Activated CD4-positive, alpha-beta T cell treated with anti-CD3 and anti-CD28 coated beads, Interleukin-2, amount 10 ng/mL, durations not matched to agents 7 days and 5 days (primary cell): ENCODE measurements at places on chromosomes 1 and 21. TPM values are rescaled to one million over a fixed set of nuclear protein-coding genes. Genes with fewer than 3 reads are reported as not detected.

The CHAF1B gene
- total RNA-seq, result 25.3 TPM

The VSIG8 gene
- not detected for total RNA-seq

The KRTAP10-8 gene
- total RNA-seq, result not detected

The PIK3CD gene
- total RNA-seq, result 242 TPM

The MYBPH gene
- total RNA-seq, result not detected

The AVPR1B gene
- not detected for total RNA-seq

DNA sequence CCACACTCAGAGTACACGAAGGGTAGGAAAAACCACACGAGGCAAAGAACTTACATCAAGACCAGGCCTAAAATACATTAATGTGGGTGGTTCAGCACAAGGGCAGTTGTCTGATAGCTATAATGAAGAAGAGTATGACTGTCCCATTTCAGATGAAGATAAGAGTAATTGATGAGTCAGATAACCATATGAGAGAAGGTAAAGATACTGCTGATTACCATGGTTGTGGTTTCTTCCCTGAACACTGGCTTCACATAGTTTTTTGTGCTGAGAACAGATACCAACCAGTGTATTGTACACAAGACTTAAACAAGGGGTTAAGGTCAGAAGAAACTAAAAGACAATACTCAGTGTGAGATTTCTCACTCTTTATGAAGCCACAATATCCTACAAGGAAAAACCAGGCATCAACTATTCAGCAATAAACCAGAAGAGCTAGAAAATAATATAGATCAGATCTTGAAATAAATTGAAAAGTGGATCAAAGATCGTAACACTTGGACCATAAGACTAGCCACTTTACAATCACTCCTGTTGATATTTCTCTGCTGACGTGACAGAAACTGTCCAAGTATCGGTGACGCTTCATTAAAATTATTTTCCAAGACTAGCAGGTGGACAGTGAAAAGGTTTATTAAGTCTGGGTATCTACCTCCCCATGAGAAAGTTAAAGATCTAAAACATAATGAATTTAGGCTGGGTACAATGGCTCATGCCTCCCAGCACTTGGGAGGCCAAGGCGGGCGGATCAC, 28.6 kb downstream of the PUM1 start:
- peaks cover 32% of the 10 kb centered on the region for H3K4me1 ChIP-seq
- no peak for DNase-seq
- peaks cover 31% of the 10 kb centered on the region for H3K36me3 ChIP-seq
- no peak overlapping the region for H3K27ac ChIP-seq
- no peak overlapping the region for H3K4me3 ChIP-seq
- no peaks in the 10 kb centered on the region for H3K27me3 ChIP-seq

- no peak overlapping the region for H3K27ac ChIP-seq
- peaks cover 27% of the 10 kb centered on the region for H3K27me3 ChIP-seq
- H3K4me3 ChIP-seq, result no peak overlapping the region
- H3K4me1 ChIP-seq, result peaks cover 10% of the 10 kb centered on the region
- H3K36me3 ChIP-seq, result no peaks in the 10 kb centered on the region
- no peak for DNase-seq
These were observed 3.7 kb downstream of the KCNA2 start for GRCh38 chr1:110602466-110602865.

DNA sequence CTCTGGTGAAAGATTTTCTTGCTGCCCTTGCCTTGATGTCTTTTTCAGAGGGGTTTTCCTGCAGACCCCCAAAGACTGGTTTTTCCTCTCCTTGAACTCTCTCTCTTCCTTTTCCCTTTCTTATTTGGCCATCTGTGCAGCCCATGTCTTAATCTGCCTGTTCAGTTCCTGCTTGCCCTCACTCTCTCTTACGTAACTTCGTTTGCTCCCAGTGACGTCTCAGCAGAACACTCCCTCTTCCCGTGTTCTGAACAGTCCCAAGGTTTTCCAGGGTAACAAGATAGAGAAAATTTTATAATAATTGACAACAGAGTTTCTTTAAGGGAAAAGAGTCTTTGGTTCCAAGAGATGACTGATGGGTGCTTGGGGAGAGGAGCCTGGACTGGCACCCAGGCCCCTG, 109.1 kb upstream of the LMO4 start:
- H3K36me3 ChIP-seq, result no peaks in the 10 kb centered on the region
- no peaks in the 10 kb centered on the region for H3K4me1 ChIP-seq
- no peak overlapping the region for H3K27ac ChIP-seq
- no peak overlapping the region for H3K4me3 ChIP-seq
- no peaks in the 10 kb centered on the region for H3K27me3 ChIP-seq

- H3K27ac ChIP-seq, result no peak overlapping the region
- no peaks in the 10 kb centered on the region for H3K4me1 ChIP-seq
- H3K27me3 ChIP-seq, result no peaks in the 10 kb centered on the region
- no peaks in the 10 kb centered on the region for H3K36me3 ChIP-seq
- no peak overlapping the region for H3K4me3 ChIP-seq
- no peak for DNase-seq
These were observed 242.6 kb upstream of the CXADR start for GRCh38 chr21:17270229-17270628.

GRCh38 chr1:183019139-183019740, 4.0 kb upstream of the LAMC1 start:
- H3K36me3 ChIP-seq, result no peaks in the 10 kb centered on the region
- DNase-seq, result no peak
- peaks cover 52% of the 10 kb centered on the region for H3K27me3 ChIP-seq
- H3K4me3 ChIP-seq, result no peak overlapping the region
- peaks cover 11% of the 10 kb centered on the region for H3K4me1 ChIP-seq
- H3K27ac ChIP-seq, result no peak overlapping the region

DNA sequence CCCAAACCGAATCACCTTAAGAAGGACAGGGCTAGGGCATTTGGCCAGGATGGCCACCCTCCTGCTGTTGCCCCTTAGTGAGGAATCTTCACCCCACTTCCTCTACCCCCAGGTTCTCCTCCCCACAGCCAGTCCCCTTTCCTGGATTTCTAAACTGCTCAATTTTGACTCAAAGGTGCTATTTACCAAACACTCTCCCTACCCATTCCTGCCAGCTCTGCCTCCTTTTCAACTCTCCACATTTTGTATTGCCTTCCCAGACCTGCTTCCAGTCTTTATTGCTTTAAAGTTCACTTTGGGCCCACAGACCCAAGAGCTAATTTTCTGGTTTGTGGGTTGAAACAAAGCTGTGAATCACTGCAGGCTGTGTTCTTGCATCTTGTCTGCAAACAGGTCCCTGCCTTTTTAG, 3.6 kb downstream of the BTG2 start:
- no peaks in the 10 kb centered on the region for H3K27me3 ChIP-seq
- DNase-seq, result no peak
- H3K4me3 ChIP-seq, result peak overlapping the region; percentile 96
- H3K27ac ChIP-seq, result peak overlapping the region; percentile 65

- no peak for DNase-seq
- H3K4me1 ChIP-seq, result peaks cover 4% of the 10 kb centered on the region
- no peak overlapping the region for H3K27ac ChIP-seq
- H3K27me3 ChIP-seq, result peaks cover 8% of the 10 kb centered on the region
These were observed 3.1 kb upstream of the S100A8 start for GRCh38 chr1:153393926-153394325.

DNA sequence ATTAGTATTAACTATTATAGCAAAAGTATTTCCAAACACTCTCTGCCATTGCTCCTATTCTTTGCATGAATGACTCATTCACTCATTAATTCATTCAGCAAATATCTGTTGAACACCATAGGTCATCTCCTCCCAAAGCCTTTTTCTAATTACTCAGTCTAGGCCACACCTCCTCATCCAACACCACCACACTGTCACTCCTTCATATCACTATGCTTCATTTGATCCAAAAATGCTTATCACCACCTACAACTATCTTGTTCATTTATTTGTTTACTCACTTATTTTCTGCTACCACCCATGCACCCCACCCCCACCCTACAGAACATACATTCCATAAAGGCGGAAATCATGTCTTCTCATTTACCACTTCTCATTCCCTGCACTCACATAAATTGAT, 94.4 kb upstream of the TNFSF4 start:
- H3K4me3 ChIP-seq, result no peak overlapping the region
- DNase-seq, result no peak
- H3K4me1 ChIP-seq, result peaks cover 15% of the 10 kb centered on the region
- H3K27ac ChIP-seq, result no peak overlapping the region
